ENCODE measurements at places on chromosomes 5 and 9.

DNA sequence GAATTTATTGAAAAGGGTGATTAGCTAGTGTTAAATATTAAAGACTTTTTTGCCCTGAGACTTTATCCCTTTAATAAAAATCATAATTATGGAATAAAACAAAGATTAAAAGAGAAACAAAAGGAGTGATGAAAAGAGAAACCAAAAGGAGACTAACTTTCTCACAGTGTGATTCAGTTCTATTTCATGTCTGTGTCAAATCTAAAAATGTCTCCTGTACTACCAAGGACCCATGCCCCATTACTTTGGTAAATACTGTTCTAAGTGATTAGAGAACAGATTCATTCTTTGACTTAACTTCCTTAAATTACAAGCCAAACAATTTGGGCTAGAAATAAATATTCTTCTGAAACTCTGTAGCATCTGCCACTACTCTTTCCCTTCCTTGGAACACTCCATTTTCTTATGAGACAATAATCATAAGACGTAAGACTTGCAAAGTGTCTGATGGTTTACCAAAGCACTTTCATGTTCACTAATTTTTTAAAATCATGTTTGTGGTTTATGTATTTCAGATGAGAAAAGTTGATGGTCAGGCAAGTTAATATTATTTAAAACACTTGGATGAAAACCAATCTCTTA, 319.0 kb downstream of the EBF1 start:
- DNase-seq: no peak

- DNase-seq: peak; percentile 25
Observed at GRCh38 chr5:143106174-143106573, 297.3 kb downstream of the NR3C1 start.

- DNase-seq: no peak
Observed at GRCh38 chr9:110136802-110137201, 71.2 kb downstream of the C9orf152 start.

- no peak for DNase-seq
Observed at GRCh38 chr5:95725937-95726810, 5.0 kb upstream of the RHOBTB3 start.

DNA sequence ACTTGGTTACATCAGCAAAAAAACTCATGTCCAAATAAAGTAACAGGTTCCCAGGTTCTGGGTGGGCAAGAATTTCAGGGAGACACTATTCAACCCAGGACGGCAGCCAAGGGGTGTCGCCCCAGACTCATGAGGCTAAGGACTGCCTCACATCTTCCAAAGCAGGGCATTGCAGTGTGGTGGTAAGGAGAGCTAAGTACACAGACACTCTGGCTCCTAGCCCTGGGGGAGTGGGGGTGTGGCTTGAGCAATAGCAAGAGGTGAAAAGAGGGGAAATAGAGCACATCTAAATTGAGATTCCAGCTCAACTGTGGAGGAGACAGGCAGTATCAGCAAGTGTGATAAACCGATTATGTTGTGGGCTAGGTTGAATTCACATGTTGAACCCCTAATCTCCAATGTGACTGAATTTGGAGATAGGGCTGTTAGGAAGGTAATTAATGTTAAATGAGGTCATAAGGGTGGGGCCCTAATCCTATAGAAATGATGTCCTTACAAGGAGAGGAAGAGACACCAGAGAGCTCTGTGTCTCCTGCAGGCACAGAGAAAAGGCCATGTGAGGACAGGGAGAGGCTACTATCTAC, 49.9 kb upstream of the MARCHF11 start:
- DNase-seq: no peak

DNA sequence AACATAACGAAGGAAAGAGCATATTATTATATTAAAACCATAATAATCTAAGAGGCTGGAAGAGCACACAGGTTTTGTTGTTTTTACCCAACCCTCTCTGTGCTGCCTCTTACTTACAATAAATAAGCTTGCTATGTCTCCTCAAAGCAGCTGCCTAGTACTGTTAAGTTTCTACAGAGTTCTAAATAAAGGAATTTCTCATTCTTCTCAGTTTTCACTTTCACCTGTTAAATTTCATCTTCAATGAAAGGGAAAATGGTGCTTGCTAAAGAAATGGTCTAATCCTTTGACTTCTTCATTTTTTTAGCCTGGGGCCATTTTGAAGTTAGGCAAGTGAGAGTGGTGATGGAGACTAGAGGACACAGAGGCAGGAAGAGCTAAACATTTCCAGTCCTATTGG, 396.1 kb downstream of the MAN2A1 start:
- DNase-seq: no peak

DNA sequence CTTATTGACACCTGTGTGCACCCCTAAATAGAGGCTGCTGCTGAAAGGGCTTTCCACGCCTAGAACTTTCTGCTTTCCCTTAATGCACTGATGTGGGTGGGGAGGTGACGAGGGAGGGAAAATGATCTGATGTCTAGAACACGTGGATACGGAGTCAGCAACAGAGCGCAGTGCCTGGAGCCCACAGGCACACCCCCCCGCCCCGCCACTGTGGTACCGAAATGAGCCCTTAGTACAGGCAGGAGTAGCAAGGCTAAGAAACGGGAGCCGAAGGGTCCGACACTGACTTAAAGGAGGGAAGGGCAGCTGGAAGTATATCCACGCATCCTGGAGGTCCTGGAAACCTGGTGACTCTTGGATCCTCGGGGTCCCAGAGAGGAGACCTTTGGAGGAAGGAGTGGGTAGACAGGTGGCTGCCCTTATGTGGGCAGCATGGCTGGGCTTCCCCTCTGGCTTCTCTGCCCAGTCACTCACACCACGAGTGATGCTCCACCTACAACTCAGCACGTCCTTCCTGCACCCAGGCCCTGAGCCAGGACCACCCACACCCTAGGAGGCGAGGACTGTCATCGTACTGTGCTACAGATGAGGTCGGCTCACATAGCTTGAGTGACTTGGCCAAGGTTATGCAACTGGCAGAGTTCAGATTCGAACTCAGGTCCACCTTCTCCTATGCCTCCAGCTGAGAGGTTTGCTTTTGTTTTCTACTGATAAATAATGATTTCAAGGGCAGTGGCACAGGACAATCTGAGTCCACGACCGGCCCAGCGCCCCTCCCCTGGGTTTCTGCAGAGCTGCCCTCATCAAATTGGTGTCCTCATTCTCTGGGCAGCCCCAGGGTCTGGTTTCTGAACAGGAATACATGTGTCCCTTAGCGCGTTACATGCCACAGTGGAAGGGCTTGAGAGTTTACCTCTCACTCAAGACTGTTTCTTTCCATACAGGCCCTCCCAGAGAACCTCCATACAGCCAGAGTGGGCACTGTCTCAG, 4.7 kb upstream of the VAV2 start:
- no peak for DNase-seq

DNA sequence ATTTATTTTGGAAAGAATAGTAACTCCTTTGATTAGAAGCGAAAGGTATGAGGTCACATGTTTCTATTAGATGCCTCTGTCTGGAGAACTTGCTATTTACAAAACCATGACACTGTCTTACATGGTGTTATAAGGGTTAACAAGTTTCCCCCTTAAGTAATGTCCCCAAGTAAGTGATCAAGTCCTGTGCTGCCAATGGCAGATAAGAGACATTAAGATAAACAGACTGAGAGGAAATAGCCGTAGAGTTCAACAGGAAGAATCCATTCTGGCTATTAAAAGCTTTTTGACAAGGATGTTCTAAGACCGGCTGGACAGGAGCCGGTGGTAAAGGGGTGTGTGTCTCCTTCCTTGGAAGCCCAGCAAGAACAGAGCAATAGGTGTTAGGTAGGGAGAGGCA, 257.5 kb downstream of the GADD45G start:
- DNase-seq: no peak

- DNase-seq: no peak
Observed at GRCh38 chr5:112574536-112574935, 155.5 kb upstream of the EPB41L4A start.

DNA sequence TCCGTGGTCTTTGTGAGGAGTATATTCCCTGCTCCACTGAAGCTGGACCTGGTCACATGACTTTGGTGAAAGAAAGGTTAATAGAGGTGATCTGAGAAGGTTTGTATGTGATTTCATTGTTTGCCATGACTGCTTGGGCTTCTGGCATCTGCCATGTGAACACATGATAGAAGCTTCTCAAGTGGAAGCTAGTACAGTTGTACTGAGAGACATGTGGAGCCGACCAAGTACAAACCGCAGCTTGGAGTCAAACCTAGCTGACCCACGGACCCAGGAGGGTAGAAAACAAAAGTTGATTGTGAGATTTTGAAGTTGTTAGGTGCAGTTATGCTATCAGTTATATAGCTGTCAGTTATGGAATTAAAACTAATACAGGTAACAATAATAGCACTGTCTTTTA, 140.4 kb downstream of the CARTPT start:
- DNase-seq: no peak

DNA sequence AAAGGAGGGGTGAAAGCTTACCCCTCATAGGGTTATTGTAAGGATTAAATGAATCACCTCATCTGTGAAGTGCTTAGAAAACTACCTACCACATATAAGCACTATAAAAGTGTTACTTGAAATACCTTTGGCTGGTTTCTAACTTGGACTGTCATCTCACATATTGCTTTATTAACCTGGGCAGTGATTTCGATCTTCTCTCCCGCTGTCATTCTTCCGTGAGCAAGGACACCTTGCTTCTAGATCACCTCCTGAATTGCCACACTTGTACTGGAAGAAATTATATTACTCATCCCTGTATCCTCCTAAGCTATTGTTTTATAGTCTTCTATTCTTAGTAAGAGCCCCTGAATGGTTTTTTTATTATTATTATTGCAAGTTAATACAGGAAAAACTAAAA, 34.0 kb upstream of the GRAMD2B start:
- DNase-seq: no peak

- no peak for DNase-seq
Observed at GRCh38 chr5:149544028-149544420, 7.2 kb downstream of the CSNK1A1 start.

DNA sequence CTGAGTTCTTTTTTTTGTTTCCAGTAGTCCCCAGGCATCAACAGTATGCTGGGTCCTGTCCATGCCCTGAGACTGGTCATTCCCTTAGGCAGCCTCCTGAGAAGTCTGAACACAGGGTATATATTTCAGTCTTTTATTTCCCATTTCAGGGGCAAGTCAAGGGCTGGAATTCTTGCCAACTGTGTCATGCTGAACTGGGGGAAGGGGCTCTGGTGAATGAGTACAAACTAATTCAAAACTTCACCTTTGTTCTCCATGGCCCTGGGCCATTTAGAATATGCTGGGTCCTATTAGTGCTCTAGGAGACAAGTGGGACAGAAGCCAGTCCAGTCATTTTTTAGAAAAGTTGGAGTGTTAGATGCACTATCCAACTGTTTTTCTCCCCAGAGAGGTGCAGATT, 170.3 kb downstream of the TMC1 start:
- no peak for DNase-seq

DNA sequence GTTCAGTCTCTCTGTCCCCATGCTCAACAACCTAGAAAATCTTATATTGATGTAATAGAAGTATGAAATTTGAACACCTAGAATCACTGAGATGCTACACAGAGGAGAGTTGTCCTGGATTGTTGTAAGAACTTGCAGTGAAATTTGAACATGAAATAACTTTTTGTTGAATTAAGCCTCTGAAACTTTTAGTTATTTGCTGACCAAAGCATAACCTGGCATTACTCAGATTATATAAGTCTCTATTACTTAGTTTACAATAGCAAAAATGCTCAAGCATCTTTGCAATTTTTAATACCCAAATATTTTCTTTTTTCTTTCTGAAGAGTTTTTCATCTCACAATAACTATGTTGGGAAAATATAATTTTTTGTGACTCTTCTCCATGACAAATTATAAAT, 630.7 kb upstream of the ACO1 start:
- DNase-seq: no peak

DNA sequence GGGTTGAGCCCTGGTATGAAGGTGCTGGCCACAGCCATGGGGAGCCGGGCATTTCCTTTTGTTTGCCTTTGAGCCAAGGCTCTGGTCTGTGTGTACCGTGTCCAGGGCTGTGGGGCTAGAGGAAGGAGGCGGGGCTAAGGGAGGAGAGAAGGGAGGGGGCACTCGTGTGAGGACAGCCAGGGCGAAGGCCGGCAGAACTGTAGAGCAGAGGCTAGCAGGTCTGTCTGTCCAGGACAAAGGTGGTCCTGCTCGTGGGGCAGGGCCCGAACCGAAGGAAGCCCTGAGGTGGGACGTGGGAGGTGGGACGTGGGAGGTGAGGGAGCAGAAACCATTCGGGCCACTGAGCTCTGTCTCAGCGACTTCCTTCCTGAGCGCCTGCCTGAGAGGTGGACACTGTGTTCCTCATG, 41.3 kb upstream of the TESK1 start:
- DNase-seq: no peak

DNA sequence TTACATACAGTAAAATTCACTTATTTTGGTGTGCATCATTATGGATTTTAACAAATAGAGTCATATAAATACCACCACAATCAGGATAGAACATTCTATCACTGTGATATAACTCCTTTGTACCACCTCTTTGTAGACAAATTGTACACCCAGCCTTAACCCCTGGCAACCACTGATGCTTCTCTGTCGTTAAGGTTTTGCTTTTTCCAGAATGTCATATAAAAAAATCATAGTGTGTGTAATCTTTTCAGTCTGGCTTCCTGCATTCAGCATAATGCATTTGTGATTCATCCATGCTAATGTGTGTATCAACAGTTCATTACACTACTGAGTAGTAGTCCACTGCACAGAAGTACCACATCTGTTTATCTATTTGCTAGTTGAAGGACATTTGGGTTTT, 81.2 kb downstream of the ARSB start:
- no peak for DNase-seq

DNA sequence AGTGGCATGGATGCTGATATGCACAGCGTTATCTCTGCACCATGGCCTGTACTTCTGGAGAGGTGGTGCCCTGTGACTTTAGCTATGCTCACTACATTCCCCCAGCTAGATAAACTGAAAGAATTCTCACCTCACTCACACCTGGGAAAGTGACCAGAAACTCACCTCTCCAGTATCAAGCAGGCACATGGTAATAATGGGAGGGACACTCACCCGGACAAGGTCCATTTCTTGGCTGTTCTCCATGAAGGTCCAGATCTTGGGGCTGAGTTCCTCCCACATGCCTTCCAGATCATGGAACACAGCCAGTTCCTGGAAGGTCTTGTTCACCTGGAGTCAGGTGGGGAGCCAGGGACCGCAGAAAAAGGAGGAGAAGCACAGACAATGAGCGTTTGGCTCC, 72.8 kb downstream of the NIPSNAP3B start:
- DNase-seq: no peak

- no peak for DNase-seq
Observed at GRCh38 chr9:79512251-79512650, 59.5 kb upstream of the TLE4 start.
